ENCODE measurements at places on chromosomes 1 and 21.

DNA sequence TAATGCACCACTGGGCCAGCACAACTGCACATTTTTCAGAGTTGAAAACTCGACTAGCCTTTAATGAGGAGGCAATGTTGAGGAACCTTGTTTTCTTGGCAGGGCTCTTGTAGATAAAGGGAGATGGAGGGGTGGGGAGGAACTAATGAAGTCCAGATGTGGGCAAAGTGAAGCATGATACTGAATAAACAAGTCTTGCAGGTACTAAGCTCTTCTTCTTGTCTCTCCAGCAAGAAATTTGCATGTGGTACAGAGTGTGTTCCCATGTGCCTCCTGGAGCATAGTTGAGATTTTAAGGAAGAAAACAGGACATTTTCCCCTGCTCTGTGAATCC, 47.0 kb downstream of the PLPP3 start:
- DNase-seq: no peak

DNA sequence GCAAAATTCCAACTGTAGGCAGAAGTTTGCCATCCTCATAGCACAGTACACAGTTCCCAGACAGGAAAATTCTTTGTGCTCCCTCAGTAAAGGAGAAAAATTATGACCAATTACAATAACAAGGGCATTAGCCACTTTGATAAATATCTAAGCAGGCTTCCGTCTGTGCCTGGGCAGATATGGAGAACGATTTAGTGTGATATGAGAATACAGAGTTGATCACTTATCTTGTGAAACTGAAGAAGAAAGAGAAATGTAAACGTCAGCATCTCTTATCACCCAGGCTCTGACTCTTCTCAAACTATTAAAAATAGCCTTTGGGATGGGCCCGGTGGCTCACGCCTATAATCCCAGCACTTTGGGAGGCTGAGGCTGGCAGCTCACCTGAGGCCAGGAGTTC, 54.5 kb upstream of the TIAM1 start:
- DNase-seq: no peak

DNA sequence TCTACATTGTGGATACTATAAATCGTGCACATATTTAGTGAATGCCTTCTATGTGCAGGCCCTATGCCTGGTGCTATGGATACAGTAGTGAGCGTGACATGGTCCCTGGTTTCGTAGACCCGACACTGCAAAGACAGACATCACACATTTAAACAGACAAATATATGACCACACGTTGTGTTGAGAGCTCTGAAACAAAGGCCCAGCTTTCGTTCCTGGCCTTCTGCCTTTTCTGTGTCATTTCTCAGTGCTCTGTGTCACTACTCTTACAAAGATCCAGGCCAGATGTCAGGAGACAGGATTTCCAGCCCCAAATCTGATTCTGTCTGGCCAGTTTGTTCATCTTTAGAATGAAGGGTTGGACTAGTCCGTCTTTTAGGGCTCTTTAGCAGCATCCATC, 19.3 kb upstream of the TRABD2B start:
- DNase-seq: no peak

- DNase-seq: no peak
Observed at GRCh38 chr1:103129796-103130195, 21.5 kb upstream of the COL11A1 start.

GRCh38 chr1:243582326-243582725, 267.7 kb downstream of the AKT3 start:
- DNase-seq: no peak

GRCh38 chr21:45451091-45451740, 46.3 kb downstream of the COL18A1 start:
- DNase-seq: no peak

DNA sequence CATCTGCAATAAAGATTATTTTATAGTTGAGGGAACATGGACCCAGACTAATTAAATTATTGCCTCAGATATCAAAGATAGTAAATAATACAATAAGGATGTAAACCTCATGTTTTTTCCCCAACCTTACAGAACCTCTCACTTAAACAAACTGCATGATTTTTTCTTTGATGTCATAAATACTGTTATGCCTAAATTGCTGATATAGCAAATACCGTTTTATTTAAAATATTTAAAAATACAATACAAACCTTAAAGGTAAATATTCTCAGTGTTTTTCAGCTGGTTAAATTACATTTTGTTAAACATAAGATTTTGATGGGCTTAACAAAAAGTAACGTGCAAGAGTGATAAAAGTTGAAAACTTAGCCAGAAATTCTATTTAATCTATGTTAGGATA, 24.4 kb upstream of the RGS2 start:
- no peak for DNase-seq

GRCh38 chr1:112646225-112646624, 26.6 kb downstream of the CAPZA1 start:
- DNase-seq: no peak

DNA sequence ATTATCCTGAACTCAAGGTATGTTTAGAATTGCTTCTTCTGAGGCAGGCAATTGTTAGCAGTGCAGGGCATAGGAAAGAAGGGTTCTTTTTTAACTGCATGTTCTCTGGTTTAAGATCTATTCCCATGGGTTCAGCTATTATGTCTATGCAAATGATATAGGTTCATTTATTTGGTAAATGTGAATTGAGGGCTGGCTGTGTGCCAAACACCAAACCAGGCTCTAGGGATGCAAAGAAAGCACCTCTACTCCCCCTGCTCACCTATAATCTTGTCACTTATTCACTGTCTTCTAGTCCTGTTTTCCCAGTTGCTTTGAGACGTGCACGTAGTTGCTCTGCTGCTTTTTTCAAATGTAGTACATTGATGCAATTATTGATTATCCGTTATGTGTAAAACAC, 691 bp upstream of the KIFAP3 start:
- DNase-seq: peak; percentile 4
